ENCODE measurements at places on chromosomes 16 and 17.

- DNase-seq = no peak
Observed at GRCh38 chr17:7406235-7406825, 1.3 kb upstream of the NLGN2 start.

DNA sequence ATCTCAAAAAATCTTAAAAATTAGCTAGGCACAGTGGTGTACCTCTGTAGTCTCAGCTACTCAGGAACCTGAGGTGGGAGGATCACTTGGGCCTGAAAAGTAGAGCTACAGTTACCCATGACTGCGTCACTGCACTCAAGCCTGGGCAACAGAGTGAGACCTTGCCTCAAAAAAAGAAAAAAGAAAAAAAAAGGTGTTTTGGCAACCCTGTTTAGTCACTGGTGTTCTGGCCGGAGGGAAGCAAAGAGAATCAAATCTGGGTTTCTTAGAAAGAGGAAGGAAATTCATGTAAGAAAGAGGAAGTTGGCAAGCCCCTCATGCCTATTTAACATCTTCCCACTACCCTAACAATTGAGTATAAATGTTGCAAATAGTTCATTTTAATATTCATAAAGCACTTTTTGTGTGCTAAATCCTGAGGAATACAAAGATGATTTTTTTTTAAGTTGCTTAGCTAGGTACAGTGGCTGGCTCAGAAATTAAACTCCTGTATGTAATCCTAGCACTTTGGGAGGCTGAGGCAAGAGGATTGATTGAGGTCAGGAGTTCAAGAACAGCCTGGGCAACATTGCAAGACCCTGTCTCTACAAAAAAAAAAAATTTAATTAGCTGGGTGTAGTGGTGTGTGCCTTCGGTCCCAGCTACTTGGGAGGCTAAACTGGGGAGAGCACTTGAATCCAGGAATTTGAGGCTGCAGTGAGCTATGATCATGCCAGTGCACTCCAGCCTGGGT lies 6.5 kb upstream of the USP32 start:
- DNase-seq = no peak

DNA sequence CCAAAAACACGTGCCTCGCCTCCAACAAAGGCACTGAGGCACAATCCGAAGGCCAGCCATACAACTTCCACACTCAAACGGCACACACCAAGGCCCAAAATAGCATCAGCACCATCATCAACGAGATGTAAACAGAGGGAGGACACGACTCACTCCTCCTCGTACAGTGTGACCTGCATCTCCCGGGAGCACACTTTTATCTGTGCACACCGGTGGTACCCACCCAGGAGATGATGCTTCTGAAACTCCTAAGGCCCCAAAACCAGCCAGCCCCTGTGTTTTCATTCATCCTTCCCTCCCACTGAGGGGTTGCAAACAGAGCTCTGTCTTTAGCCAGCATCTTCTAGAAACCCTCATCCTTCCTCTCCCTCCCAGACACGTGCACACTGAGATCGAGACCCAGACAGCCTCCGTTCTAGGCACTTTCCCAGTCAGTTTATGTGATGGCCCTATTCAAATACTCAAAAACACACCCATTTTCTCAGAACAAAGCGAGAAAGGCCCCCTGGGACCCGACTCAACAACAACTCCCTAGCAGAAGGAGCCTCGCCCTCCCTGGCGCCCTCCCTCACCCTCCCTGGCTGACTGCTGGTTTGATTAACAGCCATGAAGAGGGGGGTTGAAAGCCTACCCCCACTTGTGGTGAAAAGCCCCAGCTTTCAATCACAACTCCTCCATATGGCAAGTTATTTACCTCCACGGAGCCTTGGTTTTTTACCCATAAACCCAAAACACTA lies 76.3 kb downstream of the GAS7 start:
- DNase-seq = no peak

GRCh38 chr16:3712861-3713372 lies 4.4 kb downstream of the TRAP1 start:
- DNase-seq = no peak

DNA sequence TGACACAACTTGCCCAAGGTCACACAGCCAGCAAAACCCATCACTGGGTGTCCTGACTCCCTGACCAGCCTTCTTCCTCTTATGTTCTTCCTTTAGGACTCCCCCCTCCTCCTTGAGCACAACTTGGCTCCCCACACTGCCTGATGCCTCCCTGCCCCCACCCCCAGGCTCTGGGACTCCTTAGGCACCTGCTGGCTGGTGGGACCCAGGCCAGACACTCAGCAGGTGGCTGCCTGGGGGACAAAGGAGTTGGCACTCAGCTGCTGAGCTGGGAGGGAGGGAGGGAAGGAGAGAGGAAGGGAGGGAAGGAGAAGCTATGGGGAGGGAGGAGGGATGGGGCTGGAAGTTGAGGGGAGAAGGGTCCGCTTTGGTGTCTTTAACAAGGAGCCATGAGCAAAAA lies 8.0 kb downstream of the SEZ6 start:
- peak; percentile 93 for DNase-seq

All from NCI-H1092 treated with DMSO at 0.1 percent for 48 hours (cell line).